ENCODE measurements at places on chromosomes 5 and 9. TPM values are rescaled to one million over a fixed set of nuclear protein-coding genes. Genes with fewer than 3 reads are reported as not detected.

TRAF1 gene
- 1.5 TPM for total RNA-seq

GRCh38 chr9:27836661-27837401 lies 263.6 kb upstream of the C9orf72 start:
- DNase-seq: no peak

ADAMTSL1 gene
- total RNA-seq: 0.90 TPM

EXOSC2 gene
- 93.6 TPM for total RNA-seq

DNA sequence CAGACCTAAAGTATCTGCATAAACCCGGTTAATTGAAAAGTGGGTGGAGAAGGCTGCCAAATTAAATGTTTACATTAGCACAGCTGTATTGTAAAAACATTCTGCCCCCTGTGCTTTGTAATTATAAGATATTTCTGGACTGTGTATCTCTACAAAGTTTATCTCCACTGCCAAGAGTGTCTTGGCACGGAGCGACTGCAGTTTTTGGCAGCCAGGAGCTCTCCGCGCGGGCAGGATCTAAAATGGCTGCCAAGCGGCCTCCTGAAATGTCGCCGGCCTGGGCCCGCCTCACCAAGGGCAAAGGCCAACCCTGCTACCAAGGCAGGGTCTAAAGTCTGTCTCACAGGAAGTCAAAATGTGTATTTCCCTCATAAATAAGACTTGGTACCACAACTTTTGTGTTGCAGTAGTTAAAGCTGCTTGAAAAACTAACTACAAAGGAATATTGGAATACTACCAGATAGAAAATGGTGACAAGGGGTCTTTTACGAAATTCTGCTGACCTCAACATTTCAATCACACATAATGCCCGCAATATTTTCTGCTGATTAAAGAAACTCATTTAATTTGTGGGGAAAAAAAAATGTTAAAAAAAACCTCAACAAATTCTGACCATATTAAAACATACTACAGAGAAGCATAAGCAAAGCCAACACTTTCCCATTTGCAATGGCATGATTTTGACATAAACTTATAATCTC lies 110.4 kb downstream of the NFIB start:
- no peak for DNase-seq

MAPK9 gene
- total RNA-seq: 43.7 TPM

Data from H1 (cell line).